RWPE1 (cell line): ENCODE measurements at places on chromosomes 5 and 9.
A peak's percentile ranks its signal among the peaks of the same experiment; 100 is the strongest.

GRCh38 chr9:79641070-79641469, 69.3 kb downstream of the TLE4 start:
- no peak for DNase-seq

DNA sequence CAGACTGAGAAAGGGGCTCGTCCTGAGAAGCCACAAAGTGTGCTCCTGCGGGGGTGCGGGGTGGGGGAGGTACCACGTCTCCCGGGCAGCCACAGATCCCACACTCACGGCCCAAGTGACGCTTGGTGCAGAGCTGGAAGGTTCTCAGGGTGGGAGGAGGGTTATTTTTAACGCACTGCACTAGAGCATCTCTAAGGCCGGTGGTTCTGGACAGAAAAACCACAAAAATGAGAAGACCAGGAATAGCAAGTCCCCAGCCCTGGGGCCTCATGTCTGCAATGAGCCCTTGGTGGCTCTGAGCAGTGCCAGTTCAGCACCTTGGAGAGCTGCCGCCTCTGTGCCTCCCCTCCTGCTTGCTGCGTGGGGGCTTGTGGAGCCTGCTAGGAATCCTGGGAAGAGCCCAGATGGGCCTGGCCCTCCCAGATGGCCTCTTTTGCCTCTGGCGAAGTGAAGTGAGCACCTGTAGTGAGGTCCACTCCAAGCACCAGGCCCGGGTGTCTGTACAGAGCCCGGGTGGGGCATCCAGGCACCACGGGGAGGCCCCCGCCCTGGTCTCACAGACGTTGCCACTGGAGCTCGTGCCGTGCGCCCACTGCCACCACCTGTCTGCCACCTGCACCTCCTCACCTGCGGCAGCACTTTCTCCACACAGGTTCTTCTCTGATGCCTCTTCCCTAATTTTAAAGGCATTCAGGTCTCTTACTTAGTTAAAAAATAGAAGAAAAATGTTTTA, 48.9 kb upstream of the CACNA1B start:
- no peak for DNase-seq

- DNase-seq = peak; percentile 84
Observed at GRCh38 chr5:180799902-180800801, 2.5 kb downstream of the MGAT1 start.

GRCh38 chr5:158758675-158759074, 341.0 kb downstream of the EBF1 start:
- DNase-seq = no peak

DNA sequence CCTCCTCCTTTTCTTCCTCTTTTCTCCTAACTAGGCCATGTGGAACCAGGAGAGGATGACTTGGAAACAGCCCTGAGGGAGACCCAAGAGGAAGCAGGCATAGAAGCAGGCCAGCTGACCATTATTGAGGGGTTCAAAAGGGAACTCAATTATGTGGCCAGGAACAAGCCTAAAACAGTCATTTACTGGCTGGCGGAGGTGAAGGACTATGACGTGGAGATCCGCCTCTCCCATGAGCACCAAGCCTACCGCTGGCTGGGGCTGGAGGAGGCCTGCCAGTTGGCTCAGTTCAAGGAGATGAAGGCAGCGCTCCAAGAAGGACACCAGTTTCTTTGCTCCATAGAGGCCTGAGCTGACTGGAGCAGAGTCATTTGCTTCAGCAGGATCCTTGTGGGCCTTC, 13.7 kb downstream of the NUDT2 start:
- no peak for DNase-seq

- no peak for DNase-seq
Observed at GRCh38 chr5:129125819-129126218, 31.3 kb downstream of the ISOC1 start.

DNA sequence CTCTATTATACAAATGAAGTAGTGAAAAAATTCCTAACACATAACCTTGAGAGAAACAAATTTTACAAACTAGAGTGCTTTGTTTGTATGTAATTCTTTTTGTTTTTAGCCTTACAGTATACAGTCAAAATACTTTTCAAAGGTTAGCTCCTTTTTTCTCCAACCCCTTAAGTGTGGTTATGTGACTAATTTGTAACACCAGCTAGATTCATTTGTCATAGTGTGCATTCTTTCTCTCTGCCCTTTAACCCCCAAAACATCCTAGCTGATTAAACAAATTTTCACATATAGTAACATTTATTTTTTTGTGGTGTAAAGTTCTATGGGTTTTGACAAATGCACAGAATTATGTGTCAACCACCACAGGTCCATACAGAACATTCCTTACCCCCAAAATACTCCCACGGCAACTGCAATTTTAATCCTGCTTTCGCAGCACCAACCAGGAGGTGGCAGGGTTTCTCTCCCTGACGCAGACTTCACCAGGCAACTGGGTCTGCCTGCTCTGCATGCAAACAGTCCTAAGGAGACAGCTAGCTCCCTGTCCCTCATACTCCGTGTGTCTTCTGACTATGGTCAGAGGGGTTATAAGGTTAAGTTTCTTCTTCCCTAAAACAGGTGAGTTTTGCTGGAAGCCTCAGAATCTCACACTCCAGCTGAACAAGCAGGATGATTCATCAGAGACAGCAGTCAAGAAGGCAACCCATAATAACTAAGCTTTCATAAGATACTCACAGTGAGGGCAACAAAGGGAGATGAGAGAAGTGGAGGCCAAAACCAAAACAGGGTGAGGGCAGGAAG, 44.5 kb upstream of the NR5A1 start:
- DNase-seq = peak; percentile 82
